ENCODE measurements at places on chromosomes 6 and 20.

- DNase-seq: peak; percentile 28
Measured at GRCh38 chr6:111087871-111088667, 766 bp downstream of the SLC16A10 start.

DNA sequence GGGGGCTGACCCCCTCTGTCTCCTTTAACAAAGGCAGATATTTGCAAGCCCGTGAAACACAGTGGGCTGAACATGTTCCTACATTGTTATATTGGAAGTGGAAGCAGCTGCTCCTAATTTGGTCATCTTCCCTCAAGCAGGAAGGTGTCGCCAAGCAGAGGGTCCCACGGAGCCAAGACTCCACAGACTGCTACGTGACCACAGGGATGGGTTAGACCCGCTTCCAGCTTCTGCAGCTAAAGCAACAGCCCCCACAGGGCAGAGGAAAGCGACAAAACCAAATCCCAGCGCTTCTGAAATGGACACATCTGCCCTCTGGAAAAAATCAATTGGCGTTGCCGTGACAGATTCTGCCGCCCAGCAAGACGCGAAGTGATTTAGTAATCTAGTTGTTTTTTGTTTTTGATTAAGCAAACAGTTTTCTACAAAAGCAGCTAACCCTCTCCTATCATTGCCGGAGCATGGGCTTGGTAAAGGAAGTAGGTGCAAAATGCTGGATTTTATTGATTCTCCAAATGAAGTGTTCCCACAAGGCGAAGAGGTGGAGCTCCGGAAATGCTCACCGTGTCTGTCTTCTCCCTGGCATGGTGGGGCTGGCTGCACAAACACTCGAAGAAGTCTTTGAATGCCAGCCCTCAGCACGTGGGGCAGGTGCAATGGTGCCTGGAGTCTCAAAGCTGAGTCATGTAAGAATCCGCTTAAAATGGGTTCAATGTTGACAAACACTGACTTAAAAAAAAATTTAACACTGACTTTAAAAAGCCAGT, 79.4 kb upstream of the FRMD1 start:
- DNase-seq: no peak

DNA sequence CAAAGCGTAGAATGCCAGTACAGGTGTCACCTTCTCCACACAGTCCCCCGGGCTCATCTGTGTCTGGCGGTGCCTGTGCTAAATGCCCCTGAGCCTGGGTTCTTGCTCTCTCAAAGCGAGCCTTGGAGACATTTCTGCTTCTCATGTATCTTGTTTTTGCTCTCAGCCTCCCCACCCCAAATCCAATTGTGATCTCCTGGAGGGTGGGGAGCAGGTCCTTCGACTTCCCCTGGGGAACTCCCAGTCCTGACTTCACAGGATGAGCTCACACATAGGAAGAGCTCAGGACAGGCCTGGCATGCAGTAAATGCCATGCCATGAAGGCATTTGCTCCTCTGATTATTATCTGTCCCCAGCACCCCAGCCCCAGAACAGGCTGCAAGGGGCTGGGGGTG, 58.1 kb downstream of the NOL4L start:
- DNase-seq: no peak

DNA sequence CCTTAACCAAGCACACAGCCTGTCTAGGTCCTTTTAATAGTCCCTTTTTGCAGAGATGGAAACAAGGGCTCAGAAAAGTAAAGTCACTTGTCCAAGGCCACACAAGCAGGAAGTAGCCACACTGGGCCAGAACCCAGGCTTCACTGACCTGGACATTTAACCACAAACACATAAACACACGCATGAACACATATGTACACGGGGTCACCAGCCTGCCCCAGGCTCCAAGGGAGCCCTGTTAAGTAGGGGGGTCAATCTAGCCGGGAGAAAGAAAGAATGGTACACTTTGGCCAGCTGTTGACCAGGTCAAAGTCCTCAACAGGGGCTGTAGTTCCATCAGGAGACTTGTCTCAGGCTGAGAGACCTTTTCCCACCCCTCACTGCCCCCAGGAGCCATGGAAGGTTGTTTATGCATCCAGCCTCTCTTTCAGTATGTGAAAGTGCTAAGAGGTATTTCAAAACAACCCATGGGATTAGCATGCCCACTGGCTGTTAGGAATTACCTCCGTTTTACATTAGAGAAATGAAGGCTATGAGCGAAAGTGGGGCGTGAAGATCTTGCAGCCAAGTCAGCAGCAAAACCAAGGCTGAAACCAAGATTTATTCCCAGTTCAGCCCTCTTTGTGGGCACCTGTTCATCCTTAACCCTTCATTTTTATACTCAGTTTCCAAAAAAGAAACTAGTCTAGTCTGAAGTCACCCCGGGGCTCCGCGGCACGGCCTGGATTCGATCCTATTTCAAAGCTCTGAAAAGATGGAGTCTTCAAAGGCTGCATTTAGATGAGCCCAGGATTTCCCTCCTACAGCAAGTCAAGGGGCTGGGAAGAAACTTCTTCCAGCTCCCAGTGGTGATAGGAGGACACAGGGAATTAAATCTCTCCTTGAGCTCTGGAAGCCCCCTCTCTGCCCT, 9.8 kb downstream of the SDC4 start:
- DNase-seq: peak; percentile 46

- no peak for DNase-seq
Measured at GRCh38 chr20:32365564-32365963, 7.4 kb downstream of the ASXL1 start.

DNA sequence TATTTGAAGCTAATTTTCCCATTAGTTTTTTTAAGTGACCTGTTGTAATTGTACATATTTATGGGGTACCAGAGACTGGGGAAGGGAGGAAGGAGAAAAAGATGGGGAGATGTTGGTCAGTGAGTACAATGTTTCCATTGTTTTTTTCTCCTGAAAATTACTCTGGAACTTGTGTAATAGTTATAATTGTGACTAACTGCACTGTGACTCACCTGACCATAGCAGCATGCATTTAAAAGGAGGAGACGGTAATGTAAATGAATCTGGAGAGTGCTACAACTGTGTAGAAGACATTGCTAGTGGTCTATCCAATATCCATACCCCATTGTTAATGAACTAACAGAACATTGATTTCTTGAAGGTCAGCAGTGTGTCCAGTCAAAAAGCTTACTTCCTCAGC, 133.4 kb downstream of the RFPL4B start:
- peak; percentile 35 for DNase-seq

- no peak for DNase-seq
Measured at GRCh38 chr6:48280035-48280620, 169.1 kb upstream of the PTCHD4 start.

- no peak for DNase-seq
Measured at GRCh38 chr6:36141961-36142360, 11.6 kb downstream of the MAPK13 start.

- DNase-seq: peak; percentile 41
Measured at GRCh38 chr6:84977363-84977705, 212.9 kb upstream of the TBX18 start.

- DNase-seq: peak; percentile 69
Measured at GRCh38 chr20:10673176-10673841, 490 bp downstream of the JAG1 start.

GRCh38 chr20:54132612-54133433, 41.0 kb downstream of the CYP24A1 start:
- peak; percentile 99 for DNase-seq

DNA sequence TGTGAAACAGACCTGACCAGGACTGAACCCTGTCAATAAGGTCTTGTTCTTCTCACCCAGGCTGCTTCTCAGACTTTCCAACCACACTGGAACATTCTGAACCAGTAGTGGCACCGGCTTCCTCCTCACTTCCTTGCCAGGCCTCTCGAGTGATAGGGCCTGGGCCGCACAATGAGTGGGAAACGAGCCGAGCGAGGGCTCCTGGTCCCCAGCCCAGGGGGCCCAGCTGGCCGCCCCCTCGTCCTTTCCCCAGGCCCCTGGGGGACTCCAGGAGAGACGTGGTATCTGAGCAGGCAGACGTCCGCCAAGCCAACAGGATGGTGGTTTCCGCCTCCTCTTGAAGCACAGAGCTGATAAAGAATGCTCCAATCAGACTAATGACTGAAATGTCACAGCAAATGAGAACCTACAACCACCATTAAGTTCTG, 117.9 kb downstream of the GMDS start:
- no peak for DNase-seq

- no peak for DNase-seq
Measured at GRCh38 chr20:16608277-16608650, 35.0 kb upstream of the KIF16B start.

DNA sequence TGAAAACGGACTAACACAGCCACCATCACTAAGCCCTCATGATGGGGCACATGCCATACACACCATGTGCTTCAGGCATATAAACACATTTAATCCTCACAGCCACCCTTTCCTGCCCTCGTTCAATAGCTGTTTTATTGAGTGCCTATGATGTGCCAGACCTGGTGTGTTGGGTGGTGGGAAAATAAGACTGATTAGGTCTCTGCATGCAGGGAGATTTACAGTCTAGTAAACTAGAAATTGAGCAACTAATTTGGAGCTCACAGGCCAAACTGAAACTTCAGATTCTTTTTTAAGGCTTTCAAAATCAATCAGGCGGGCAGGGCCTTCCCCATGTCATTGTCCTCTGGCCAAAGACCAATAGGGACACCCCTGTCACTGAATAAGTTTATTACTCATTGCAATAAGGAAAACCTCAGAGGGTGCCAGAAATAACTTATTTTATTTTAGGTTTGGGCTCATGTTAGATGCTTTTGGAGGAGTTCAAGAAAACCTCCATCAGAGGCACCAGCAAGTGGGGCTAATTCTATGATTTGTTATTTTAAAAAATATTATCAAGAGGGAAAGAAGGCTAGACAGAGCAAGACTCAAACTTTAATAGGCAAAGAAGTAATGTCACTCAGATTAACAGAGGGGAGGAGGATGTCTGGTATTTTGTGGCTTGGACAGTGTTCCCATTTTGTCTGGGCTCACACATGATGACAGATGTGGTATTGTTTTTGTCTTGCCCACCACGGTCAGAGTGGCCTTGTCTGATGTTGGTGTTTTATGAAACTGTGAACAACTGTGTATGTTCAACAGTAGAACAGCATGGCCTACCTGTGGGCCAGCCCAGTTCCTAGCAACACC, 12.0 kb downstream of the ZFP64 start:
- DNase-seq: no peak

DNA sequence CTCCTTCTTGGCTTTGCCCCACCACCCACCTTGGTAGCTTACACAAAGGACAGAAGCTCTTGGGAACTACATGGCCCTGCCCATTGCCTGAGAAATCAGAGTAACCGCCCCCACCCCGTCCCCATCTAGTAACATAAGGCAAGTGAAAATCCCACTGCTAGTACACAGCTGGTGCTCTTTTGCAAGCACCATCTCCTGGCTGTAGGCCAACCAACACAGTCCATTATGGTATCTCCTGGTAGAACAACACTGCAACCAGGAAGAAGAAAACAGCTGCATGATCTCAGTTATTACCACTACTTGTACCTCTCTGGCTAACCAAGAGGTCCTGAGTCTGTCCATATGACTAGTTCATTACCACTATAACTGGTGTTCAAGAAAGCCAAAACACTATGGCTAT, 841.1 kb upstream of the MANEA start:
- DNase-seq: peak; percentile 51

- peak; percentile 78 for DNase-seq
Measured at GRCh38 chr6:2215342-2215741, 30.1 kb downstream of the GMDS start.

GRCh38 chr20:49356676-49357075, 78.8 kb upstream of the ZNFX1 start:
- no peak for DNase-seq

DNA sequence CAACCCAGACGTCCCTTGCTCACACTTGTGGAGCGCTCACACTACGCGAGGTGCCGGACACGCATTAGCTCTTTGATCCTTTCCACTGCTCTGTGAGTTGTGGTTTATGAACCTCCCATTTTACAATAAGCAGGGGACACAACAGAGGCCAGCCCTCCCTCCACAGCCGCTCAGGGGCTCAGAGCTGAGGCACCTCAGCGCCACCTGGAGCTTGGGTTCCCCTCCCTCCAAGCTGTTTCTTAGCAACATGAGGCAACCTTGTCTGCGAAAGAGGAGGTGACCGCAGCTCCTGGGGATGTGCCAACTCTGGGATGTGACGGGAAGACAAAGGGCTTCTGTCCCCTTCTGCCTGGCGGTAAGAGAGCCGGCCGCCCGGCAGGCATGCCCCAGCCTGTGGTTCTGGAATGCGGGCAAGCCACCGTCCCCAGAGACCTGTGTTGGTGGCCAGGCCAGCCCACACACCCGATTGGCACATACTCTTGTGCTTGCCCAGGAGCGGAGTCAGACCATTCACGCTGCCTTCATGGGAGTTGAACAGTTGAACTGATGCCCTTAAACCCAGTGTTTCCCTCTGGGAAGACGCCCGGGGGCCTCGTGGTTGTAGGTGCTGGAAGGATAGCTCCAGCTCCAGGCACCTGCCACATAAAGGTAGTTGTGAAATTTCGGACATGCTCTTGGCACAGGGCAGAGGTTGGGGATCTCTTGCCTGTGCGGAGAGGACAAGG, 44.5 kb downstream of the RBM38 start:
- peak; percentile 29 for DNase-seq

GRCh38 chr6:317060-317447, 24.8 kb downstream of the DUSP22 start:
- DNase-seq: no peak

DNA sequence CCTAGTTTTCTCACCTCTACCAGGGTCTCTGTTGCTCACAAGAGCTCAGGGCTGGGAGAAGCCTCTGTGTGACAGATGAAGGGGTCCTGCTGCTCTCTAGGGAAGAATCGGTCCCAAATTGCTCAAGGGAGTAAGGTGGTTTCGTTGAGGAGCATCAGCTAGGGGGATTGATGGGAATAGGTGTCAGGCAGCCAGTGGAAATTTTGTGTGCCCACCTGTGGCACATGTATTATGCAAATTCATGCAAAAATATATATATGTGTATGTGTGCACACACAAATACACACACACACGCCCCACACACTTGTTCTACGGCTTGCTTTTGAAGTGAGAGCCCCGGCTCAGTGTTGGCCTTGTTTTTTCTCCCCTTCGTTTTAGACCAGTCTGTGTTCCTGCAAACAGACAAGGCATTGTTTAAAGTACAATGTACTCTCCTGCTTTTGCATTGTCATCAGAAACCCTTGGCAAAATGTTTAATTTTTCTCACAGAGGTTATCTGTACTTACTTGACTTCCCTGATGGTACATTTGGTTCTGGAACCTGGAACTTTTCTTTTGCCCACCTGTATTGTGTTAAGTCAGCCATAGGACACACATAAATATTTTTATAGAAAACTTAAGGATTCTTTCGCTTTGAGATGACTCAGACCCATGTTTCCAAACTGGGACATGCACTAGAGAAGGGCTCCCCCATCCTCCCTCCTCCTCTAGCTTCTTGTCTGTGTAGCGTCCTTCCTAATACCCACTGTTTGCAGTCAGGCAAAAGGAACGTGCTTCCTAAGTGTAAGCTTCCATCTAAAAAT, 26.7 kb downstream of the FOXO3 start:
- DNase-seq: peak; percentile 86
